ENCODE measurements at places on chromosomes 16 and 17. TPM values are rescaled to one million over a fixed set of nuclear protein-coding genes. Genes with fewer than 3 reads are reported as not detected.

Gene MEIOC
- not detected for total RNA-seq

Gene CA7
- not detected for total RNA-seq

- no peak for DNase-seq
These were observed 948.7 kb downstream of the KCNJ2 start for GRCh38 chr17:71118039-71118438.

DNA sequence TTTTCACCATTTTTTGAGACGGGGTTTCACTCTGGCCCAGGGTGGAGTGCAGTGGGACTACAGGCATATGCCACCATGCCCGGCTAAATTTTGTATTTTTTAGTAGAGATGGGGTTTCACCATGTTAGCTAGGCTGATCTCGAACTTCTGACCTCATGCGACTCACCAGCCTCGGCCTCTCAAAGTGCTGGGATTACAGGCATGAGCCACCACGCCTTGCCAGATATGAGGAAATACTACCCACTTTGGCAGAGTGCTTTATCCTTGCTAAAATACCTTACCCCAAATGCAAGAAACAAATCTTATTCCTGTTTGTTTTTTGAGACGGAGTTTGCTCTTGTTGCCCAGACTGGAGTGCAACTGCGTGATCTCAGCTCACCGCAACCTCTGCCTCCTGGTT, 62.9 kb upstream of the MGAT5B start:
- no peak for DNase-seq

DNA sequence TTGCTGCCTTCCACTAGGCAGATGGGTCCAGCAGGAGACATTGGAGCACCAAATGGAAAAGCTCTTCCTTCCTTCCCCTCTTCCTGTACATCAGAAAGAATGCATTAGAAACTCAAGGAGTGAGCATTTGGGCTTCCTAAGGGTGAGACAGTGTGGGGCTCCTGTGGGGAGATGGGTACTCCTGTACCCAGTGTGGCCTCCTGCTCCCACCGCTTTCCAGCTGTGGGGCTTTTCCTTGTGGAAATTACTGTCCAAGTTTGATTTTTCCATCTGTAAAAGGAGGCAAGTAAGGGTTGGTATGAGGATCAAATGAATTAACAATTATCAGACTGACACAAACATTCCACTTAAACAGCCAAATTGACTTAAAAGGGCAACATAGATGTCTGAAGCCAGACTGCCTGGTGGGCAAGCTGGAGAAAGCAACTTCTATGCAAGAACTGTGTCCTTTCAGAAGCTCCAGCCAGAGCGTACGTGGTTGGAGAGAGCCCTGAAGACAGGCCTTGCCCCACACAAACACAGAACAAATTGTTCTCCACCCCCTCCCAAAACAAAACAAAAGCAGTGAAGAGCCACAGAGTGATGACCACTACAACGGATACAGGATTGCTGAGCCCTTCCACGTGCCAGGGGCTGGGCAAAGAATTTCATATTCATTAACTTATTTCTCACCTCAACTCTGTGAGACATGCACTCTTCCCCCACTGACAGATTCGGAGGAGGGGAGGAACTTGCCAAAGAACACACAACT, 23.1 kb upstream of the ALDH3A1 start:
- no peak for DNase-seq

DNA sequence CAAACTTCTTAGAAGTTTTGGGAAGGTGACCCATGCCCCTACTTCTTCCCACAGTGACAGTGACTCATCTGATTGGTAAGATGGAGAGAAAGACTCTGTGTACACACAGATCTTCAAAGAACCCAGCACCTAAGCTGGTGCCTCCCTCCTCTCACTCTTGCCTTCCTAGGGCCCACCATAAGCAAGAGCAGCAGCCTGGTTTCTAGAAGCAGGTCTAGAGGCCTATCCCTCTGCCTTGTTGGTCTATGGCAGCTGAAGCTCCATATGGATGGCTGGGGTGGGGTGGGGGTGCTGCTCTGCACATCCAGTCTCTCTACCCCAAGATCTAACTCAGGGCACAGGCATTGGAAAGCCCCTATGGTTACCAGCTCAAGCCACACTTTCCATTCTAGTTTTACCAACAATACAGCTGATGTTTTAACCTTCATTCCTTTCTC, 47.5 kb downstream of the STAT3 start:
- no peak for DNase-seq
